HS-5 (cell line): ENCODE measurements at places on chromosomes 2 and 18.

GRCh38 chr2:181762000-181762399 lies 81.7 kb upstream of the NEUROD1 start:
- DNase-seq = no peak

GRCh38 chr2:233387667-233388528 lies 33.6 kb downstream of the DGKD start:
- no peak for DNase-seq

- no peak for DNase-seq
These were observed 22.1 kb upstream of the TCF7L1 start for GRCh38 chr2:85110991-85111560.

DNA sequence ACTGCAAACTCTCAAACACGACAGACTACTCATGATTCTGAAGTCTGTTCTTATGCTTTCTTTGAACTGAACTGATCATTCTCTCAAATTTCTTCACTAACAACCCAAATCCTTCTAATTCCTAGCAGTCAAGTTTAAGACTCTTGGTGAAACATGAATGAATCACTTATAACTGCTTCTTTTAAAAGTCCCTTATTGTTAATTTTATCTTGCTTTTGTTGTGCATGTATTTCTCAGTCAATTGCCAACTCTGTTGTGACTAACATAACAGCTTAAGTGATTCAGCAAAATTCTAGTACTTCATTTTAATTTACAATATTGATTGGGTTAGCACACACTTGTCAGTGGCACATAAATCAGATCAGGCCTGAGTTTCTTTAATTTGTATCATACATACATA lies 357.0 kb upstream of the FSIP2 start:
- no peak for DNase-seq

GRCh38 chr2:118883792-118884191 lies 36.3 kb upstream of the EN1 start:
- DNase-seq = no peak

- DNase-seq = no peak
These were observed 93.9 kb upstream of the RMDN2 start for GRCh38 chr2:37831081-37831780.

GRCh38 chr18:43868497-43868995 lies 591.3 kb upstream of the SYT4 start:
- no peak for DNase-seq

DNA sequence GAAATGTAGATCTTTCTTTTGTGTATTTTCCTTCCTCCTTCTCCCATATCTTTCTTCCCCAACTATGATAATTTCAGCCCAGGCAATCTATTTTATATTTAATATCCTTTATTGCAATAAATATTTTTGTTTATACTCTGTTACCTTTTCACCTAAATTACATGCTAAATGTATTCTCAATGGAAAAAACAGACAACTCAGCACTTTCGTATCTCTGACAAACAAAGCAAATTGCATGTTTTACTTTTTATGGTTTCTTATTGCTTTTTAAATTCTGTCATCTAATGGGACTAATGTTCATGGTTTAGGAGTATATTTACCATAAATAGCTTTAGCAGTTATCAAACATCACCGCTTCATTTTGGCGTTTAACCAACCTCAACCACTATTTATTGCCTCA lies 74.0 kb downstream of the LRP1B start:
- no peak for DNase-seq

DNA sequence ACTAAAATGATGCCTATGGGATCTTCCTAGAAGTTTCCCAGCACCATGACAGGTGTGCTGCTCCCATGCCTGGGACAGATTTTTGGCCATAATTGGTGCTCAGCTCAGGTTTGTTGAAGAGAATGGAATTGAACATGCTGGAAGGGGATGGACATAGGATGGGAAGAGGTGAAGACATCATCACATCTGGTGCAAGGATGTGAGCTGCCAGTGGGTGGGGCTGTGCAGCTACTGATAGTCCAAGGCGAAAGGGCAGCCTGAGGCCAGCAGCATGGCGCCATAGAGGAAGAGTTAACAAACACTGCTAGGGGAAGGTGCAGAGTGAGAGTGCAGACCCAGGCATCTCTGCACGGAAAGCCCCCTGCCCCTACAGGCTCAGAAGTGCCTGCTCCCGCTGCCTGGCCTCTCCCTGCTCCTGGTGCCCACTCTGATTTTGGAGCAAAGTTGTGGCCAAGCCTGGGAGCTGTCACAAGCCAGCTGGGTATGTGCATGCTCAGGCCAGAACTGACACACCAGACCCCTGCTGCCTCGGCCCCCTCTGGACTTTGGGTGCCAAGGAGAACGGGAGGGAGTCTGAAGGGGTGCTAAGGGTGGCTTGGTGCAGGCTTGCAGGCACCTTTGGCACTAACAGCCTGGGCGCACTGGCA lies 178.6 kb downstream of the ZBTB7C start:
- DNase-seq = no peak

DNA sequence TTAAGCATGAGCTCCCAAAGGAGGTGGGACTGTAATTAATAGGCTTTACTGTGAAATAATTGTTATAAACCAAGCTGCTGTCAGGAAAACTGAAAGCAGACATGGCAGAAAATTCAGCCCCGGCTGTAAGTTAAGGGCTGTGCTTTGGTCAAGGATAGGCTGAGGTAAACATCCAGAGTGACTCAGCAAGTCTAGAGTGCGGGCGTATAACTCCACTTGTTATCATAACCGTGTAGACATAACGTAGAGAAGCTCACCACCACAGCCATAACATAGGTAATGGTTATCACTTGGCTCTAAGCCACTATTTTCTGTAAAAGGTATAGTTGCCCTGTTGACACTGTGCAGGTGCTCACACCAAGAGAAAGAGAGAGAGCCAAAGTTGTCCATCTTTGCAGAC lies 316.8 kb downstream of the DCDC2C start:
- no peak for DNase-seq

- DNase-seq = no peak
These were observed 34.8 kb downstream of the LBH start for GRCh38 chr2:30266051-30266621.

DNA sequence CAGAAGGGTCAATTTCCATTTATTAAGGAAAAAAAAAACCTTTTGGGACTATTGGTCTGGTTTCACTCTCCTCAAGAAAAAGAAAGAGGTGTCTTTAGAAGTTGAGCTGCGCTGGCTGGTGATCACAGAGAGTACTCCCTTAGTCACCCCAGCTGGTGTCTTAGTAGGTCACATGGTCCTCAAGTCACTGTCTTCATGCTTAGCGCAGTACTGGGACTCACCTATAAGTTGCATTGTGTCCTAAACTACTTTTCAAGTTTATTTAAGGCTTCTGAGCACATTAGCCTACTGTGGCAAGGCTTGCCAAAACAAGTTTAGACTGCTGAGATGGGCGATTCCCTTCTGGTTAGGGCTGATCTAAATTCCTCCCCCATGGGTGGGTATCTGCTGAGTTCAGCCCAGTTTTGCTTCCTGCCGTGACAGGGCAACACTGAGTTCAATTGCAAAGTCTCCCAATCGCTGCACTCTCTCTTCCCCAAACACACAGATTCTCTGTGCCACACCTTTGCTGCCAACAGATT lies 824.9 kb upstream of the CRIM1 start:
- DNase-seq = no peak

DNA sequence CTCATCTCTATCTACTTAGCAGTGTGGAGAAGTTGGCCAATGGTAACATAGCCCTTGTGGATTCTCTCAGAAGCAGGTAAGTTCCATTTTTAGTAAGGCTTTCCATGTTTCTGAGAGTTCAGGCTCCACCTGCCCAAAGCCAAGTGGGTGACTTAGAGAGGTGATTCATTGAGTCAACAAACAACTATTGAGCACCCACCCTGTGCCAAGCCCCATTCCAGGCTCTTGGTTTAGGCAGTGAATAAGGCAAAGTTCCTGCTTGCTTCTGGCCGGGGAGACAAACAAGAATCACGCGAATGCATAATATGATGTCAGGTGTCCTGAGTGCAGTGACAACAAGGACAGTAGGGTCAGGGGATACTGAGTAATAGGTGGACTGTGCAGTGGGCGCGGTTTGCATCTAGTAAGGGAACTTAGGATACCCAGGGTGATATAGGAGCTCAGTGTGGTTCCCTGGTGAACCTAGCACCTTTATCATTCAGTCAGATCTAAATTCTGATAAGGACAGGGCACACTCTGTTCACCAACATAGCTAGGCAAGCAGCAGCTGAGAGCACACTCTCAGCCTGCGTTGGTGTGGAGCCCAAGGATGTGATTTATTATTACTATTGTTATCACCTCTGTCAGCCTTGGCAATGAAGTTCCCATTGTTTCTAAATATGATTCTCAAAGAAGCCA lies 31.7 kb upstream of the KCTD1 start:
- no peak for DNase-seq

DNA sequence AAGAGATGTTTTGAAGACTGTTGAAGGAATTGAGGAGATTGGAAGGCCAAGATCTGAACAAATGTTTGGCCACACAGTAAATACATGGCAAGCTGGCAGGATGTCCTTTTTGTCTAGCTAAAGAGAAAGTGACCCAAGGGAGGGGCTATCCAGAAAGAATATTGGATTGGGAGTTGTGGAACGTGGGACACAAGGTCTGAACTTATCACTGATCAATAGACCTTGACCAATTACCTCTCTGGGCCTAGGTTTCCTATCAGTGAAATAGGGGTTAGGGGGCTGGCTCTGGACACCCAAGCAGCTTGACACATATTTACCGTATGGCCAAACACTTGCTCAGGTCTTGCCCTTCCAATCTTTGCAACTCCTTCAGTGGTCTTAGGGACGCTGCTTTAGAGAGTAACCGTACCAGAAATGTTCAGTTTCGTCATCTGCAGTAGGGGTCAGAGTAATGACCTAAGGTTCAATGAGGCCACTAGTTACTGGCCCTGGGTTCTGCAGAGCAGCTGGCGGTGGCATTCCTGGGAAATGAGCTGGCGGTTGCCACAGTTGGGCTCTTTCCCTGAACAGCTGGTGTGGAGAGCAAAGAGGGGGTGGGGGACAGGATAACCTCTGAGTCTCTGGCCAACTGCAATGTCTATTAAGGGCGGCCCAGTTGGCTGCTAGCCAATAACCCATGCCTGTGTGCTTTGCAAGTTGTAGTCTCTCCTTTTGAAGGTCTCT lies 70.1 kb upstream of the STPG4 start:
- peak; percentile 86 for DNase-seq

GRCh38 chr18:12060182-12060870 lies 33.3 kb upstream of the ANKRD62 start:
- DNase-seq = no peak

GRCh38 chr2:106899786-106900530 lies 14.0 kb upstream of the ST6GAL2 start:
- DNase-seq = no peak

DNA sequence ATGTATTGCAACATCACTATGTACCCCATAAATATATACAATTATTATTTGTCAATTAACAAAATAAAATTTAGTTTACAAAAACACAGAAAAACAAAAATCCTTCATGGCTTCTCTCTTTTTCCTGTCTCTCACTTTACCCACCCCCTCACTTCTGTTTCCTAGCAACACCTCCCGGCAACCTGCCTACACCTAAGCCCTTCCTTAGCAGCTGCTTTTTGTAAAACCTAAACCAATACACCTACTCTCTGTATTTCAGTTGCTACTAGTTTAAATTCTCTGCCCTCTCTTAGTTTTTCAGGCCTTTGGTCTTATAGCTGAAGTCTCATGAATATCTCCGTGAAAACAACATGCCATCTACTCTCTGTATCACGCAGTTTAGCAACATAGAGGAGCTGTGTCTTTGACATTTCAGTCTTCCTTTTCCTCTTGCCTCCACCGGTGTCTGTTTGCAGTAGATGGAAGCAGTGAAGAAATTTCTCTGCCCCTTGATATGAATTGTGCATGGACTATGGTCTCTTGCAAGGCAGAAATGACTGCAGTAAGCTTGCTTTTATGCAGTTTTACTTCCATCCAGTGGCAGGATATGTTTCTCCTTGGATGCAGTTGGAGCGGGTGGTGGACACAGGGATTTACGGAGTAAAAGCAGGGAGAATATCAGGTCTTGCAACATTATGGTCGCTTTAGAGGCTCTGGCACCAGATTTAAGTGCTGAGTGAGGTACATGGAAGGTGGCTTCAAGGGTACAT lies 42.0 kb upstream of the ZDBF2 start:
- DNase-seq = no peak
